ENCODE measurements at places on chromosomes 1 and 21. TPM values are rescaled to one million over a fixed set of nuclear protein-coding genes. Genes with fewer than 3 reads are reported as not detected.

GRCh38 chr1:211965108-211965805 lies 70.1 kb downstream of the INTS7 start:
- no peak for DNase-seq
- H3K27me3 ChIP-seq, result no peaks in the 10 kb centered on the region
- H3K4me1 ChIP-seq, result no peaks in the 10 kb centered on the region
- H3K36me3 ChIP-seq, result peaks cover 67% of the 10 kb centered on the region
- H3K4me3 ChIP-seq, result no peak overlapping the region

- peaks cover 11% of the 10 kb centered on the region for H3K27me3 ChIP-seq
- no peaks in the 10 kb centered on the region for H3K36me3 ChIP-seq
- H3K4me3 ChIP-seq, result no peak overlapping the region
- H3K4me1 ChIP-seq, result no peaks in the 10 kb centered on the region
- DNase-seq, result no peak
Observed at GRCh38 chr1:74681449-74681848, 7.9 kb upstream of the ERICH3 start.

COL8A2 gene
- total RNA-seq, result not detected

- peaks cover 13% of the 10 kb centered on the region for H3K36me3 ChIP-seq
- DNase-seq, result no peak
- H3K4me3 ChIP-seq, result no peak overlapping the region
- H3K27me3 ChIP-seq, result peaks cover 85% of the 10 kb centered on the region
Observed at GRCh38 chr1:170663404-170664092, 383 bp upstream of the PRRX1 start.

KCNE2 gene
- not detected for total RNA-seq

GRCh38 chr1:212584092-212584886 lies 24.3 kb upstream of the ATF3 start:
- H3K4me3 ChIP-seq, result no peak overlapping the region
- H3K27me3 ChIP-seq, result peaks cover 32% of the 10 kb centered on the region
- no peaks in the 10 kb centered on the region for H3K36me3 ChIP-seq
- H3K27ac ChIP-seq, result no peak overlapping the region
- no peak for DNase-seq

TRIM17 gene
- 4.0 TPM for total RNA-seq

DNA sequence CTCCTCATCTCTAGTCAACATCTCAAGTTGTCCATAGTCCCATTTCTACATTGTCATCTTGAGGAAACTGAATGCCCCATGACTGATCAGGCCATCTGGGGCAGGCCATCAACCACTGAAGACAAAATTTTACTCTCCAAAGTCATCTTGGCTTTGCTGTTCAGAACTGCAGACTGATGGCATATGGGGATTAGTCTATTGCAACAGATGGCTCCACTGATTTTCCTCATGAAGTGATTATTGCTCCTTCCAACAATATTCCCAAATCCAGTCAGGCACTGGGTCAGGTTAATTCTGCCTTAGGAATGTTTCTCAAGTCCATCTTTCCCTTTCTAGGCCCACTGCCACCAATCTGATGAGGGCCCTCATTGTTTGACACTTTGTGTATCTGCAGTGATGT lies 101.7 kb downstream of the ESRRG start:
- H3K36me3 ChIP-seq, result no peaks in the 10 kb centered on the region
- H3K27me3 ChIP-seq, result no peaks in the 10 kb centered on the region
- no peak overlapping the region for H3K4me3 ChIP-seq
- no peak for DNase-seq

- H3K36me3 ChIP-seq, result peaks cover 6% of the 10 kb centered on the region
- H3K4me1 ChIP-seq, result peaks cover 2% of the 10 kb centered on the region
- H3K27me3 ChIP-seq, result peaks cover 15% of the 10 kb centered on the region
- H3K4me3 ChIP-seq, result no peak overlapping the region
- H3K27ac ChIP-seq, result no peak overlapping the region
- peak; percentile 6 for DNase-seq
Observed at GRCh38 chr1:206883876-206884275, 13.4 kb upstream of the IL24 start.

OR14K1 gene
- not detected for total RNA-seq

HSD3B2 gene
- not detected for total RNA-seq

- peaks cover 3% of the 10 kb centered on the region for H3K36me3 ChIP-seq
- H3K27ac ChIP-seq, result no peak overlapping the region
- no peaks in the 10 kb centered on the region for H3K4me1 ChIP-seq
Observed at GRCh38 chr1:10253755-10254154, 43.4 kb downstream of the KIF1B start.

DNA sequence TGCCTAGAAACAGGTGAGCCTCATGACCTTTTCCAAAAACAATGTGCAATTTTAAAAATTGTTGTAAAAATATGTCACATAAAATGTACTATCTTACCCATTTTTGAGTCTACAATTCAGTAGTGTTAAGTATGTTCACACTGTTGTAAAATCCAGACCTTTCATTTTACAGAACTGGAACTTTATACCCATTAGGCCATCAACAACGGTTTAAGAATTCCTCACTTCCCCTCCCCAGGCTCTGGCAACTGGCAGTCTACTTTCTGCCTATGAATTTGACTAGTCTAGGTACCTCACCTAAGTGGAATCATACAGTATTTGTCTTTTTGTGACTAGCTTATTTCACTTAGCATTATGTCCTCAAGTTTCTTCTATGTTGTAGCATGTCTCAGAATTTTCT lies 8.6 kb downstream of the CTSE start:
- no peak overlapping the region for H3K4me3 ChIP-seq

GRCh38 chr1:50369008-50369634 lies 54.1 kb downstream of the DMRTA2 start:
- peaks cover 39% of the 10 kb centered on the region for H3K27me3 ChIP-seq
- H3K36me3 ChIP-seq, result no peaks in the 10 kb centered on the region
- no peaks in the 10 kb centered on the region for H3K4me1 ChIP-seq
- no peak overlapping the region for H3K27ac ChIP-seq

DNA sequence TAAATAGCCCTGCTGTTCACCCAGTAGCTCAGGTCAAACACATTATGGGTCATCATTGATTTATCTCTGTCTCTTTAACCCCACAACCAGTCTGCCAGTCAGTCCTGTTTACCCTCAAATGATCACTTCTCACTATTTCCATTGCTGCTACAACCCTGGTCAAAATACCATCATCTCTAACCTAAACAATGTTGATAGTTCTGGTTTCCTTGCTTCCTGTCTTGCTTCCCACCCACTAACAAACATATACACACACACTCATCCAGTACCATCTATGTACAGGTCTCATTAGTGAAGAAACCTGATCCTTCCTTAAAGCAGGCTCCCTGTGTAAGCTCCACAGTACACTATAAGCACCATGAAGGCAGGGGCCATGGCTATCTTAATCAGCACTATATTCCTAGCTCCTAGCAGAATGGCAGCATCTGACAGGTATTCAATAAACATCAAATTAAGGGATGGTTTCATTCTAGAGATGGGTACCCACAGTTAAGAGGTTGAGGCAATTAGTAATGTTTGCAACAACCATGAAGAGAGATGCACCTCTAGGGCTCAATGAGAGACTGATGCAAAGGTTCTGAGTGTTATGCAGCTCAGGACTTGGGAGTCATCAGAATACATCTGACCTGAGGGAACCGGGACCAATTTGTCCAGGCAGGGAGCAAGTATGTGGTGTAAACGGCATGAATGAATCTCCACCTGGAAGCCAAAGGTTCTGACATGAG lies 10.0 kb upstream of the TGFBR3 start:
- peaks cover 20% of the 10 kb centered on the region for H3K4me1 ChIP-seq
- H3K4me3 ChIP-seq, result no peak overlapping the region
- no peak overlapping the region for H3K27ac ChIP-seq
- peaks cover 3% of the 10 kb centered on the region for H3K36me3 ChIP-seq
- peaks cover 27% of the 10 kb centered on the region for H3K27me3 ChIP-seq
- no peak for DNase-seq

GRCh38 chr1:26490155-26490554 lies 17.9 kb downstream of the HMGN2 start:
- H3K4me1 ChIP-seq, result peaks cover 2% of the 10 kb centered on the region
- no peak overlapping the region for H3K4me3 ChIP-seq
- DNase-seq, result no peak
- no peaks in the 10 kb centered on the region for H3K36me3 ChIP-seq
- no peaks in the 10 kb centered on the region for H3K27me3 ChIP-seq

DNA sequence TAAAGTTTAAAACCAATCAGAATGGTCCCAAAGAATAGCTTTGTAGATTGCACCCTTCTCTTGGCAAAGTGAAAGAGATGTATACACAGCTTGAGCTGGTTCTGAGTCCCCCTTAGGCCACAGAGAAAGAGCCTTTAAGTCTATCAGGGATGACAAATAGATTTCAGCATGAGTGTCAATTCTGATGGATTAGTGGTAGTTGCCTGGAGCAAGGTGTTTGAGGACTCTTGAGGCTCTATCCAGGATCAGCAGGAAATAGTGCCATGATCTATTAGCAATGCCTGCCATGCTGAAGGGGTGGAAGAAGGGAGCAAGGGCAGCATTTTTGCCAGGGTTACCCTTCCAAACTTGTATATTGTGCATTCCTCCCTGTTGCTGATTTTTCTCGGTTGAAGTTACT lies 116.6 kb downstream of the ATG4C start:
- H3K4me1 ChIP-seq, result no peaks in the 10 kb centered on the region
- H3K27me3 ChIP-seq, result peaks cover 8% of the 10 kb centered on the region
- H3K36me3 ChIP-seq, result no peaks in the 10 kb centered on the region
- no peak for DNase-seq

PTPN7 gene
- total RNA-seq, result 242 TPM

GRCh38 chr21:26954662-26955121 lies 12.2 kb downstream of the ADAMTS5 start:
- no peaks in the 10 kb centered on the region for H3K4me1 ChIP-seq
- H3K4me3 ChIP-seq, result no peak overlapping the region
- H3K27ac ChIP-seq, result no peak overlapping the region
- H3K27me3 ChIP-seq, result no peaks in the 10 kb centered on the region
- DNase-seq, result no peak
- no peaks in the 10 kb centered on the region for H3K36me3 ChIP-seq

- H3K4me1 ChIP-seq, result no peaks in the 10 kb centered on the region
- H3K27ac ChIP-seq, result no peak overlapping the region
- no peak for DNase-seq
- no peaks in the 10 kb centered on the region for H3K27me3 ChIP-seq
Observed at GRCh38 chr1:189619682-189620332, 857.9 kb downstream of the BRINP3 start.

DNA sequence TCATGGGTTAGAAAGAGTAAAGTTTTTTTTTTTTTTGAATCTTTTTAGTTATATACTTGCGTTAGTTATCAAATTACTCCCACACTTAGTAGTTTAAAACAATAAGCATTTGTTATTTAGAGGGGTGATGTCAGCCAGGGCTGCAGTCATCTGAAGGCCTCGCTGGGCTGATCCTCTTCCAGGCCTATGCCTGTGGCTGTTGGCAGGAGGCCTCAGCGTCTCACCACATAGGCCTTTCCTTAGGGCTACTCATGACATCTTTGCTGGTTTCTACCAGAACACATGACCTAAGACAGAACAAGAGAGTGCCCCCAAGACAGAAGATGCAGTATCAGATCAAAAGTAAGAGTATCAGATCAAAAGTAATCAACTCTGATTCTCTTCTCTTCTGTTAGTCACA lies 167.4 kb downstream of the HHAT start:
- H3K4me3 ChIP-seq, result no peak overlapping the region
- no peak for DNase-seq

- H3K27ac ChIP-seq, result no peak overlapping the region
- no peaks in the 10 kb centered on the region for H3K36me3 ChIP-seq
- DNase-seq, result no peak
- peaks cover 13% of the 10 kb centered on the region for H3K4me1 ChIP-seq
- H3K4me3 ChIP-seq, result no peak overlapping the region
Observed at GRCh38 chr1:235946571-235946981, 79.9 kb upstream of the LYST start.

DNA sequence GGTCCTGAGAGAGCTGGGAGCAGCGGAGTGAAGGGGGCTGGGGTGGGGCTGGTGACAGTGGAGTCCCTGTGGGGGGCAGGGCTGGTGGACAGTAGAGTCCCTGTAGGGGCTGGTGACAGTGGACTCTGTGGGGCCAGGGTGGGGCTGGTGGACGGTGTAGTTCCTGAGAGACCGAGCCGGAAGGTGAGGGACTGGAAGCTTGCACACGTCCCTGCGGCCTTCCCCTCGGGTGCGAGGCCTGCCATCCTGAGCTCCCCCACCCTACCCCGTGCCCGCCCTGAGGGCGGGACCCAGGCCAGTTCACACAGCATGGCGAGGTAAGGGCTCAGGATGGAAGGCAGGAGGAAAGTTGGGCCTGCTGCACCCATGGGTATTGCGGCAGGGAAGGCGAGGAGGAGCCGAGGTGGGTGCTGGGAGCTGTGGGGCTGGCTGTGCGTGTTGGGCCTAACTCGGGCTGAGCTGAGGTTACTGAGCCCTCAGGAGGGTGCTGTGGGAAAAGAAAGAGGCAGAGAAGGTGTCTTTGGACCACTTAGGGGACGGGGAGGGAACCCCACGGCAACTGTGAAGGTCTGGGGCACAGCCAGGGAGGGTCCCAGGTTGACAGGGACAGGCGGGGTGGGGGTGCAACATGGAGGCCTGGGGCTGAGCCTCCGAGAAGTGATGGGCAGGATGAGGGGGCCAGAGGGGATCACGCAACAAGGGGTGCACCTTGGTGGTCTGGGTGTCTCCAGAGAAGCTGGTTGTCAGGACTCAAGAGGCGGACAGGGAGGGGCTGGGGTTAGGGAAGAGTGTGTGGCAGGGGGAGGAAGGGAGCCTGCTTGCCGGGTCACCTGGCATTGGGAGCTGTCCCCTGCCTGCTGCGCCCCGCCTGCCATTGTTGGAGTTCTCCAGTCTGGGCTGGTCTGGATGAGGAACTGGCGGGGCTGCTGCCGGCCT lies 60.8 kb downstream of the PRKCZ start:
- no peaks in the 10 kb centered on the region for H3K36me3 ChIP-seq
- H3K27me3 ChIP-seq, result no peaks in the 10 kb centered on the region
- no peak overlapping the region for H3K27ac ChIP-seq
- H3K4me3 ChIP-seq, result no peak overlapping the region
- DNase-seq, result no peak
- peaks cover 9% of the 10 kb centered on the region for H3K4me1 ChIP-seq

DNA sequence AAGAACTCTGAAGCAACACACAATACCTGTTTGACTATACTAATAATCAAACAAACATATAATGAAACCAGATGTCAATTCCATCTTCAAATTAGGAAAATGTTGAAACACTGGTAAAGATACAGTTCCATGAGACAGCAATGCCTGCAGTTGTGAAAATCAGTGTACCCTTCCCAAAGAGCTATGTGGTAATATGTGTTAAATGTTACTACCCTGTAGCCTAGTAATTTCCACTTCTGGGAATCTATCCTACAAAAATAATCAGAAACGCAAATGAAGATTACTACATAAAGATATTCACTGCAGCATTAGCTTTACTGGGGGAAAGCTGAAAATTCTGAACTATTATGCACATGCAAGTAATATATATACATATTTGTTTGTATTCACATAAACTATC lies 16.9 kb downstream of the GLIS1 start:
- H3K27me3 ChIP-seq, result peaks cover 8% of the 10 kb centered on the region
- no peak overlapping the region for H3K4me3 ChIP-seq
- H3K36me3 ChIP-seq, result no peaks in the 10 kb centered on the region

GRCh38 chr1:221875004-221875330 lies 133.1 kb upstream of the DUSP10 start:
- no peak for DNase-seq
- no peaks in the 10 kb centered on the region for H3K27me3 ChIP-seq
- H3K4me1 ChIP-seq, result peaks cover 13% of the 10 kb centered on the region

ID3 gene
- total RNA-seq, result 31.4 TPM

- DNase-seq, result no peak
- no peak overlapping the region for H3K27ac ChIP-seq
- no peaks in the 10 kb centered on the region for H3K4me1 ChIP-seq
- no peak overlapping the region for H3K4me3 ChIP-seq
Observed at GRCh38 chr1:36968730-36969129, 65.6 kb downstream of the GRIK3 start.

VAV3 gene
- total RNA-seq, result 5.2 TPM

HJV gene
- total RNA-seq, result not detected

GRCh38 chr1:188582911-188583532 lies 1754.3 kb downstream of the PLA2G4A start:
- H3K36me3 ChIP-seq, result no peaks in the 10 kb centered on the region
- no peak for DNase-seq
- no peaks in the 10 kb centered on the region for H3K27me3 ChIP-seq
- H3K4me3 ChIP-seq, result no peak overlapping the region
- no peak overlapping the region for H3K27ac ChIP-seq

TRAF3IP3 gene
- 319 TPM for total RNA-seq
